Motor neuron (in vitro differentiated cells): ENCODE measurements at places on chromosomes 5 and 9. TPM values are rescaled to one million over a fixed set of nuclear protein-coding genes. Genes with fewer than 3 reads are reported as not detected.

DNA sequence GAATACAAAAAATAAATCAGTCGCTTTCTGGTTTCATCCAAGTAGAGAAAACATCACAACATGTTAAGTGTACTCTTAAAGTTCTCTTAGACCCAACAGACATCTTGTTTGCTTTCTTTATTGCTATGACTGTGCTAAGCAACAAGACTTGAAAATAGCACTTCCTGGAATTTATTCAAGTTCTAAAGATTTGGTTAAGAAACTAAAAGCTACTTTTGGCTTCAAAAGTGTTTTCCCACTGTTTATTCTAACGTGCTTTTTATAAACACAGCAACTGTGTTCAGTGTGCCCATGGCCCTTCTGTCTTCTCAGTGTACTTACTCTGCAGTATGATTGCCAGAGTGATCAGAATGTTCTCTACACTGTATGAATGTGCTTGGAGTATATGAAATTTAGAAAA lies 109.8 kb downstream of the GIN1 start:
- no peak for ATAC-seq

Gene SPAG8
- 1.5 and 1.8 TPM in 2 replicates for total RNA-seq

- no peak for ATAC-seq
Measured at GRCh38 chr9:125258160-125258785, 3.4 kb upstream of the GAPVD1 start.

DNA sequence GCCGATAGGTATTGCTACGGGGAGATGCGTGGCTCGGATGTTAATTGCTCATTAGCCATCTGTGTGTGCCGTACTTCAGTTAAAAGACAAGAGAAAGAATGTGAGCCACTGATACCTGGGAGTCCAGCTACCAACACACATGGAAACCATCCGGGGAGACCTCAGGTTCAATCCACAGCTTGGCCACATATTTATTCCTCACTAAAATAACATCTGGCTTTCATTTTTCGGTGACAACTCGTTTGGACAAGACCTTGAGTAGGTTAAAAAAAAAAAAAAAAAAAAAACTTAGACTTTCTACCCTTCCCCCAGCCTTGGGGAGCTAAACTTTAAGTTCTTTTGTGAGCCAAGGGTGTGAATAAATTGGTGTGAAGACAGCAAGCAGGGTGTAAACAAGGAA lies 84.1 kb downstream of the SLIT3 start:
- ATAC-seq = no peak

DNA sequence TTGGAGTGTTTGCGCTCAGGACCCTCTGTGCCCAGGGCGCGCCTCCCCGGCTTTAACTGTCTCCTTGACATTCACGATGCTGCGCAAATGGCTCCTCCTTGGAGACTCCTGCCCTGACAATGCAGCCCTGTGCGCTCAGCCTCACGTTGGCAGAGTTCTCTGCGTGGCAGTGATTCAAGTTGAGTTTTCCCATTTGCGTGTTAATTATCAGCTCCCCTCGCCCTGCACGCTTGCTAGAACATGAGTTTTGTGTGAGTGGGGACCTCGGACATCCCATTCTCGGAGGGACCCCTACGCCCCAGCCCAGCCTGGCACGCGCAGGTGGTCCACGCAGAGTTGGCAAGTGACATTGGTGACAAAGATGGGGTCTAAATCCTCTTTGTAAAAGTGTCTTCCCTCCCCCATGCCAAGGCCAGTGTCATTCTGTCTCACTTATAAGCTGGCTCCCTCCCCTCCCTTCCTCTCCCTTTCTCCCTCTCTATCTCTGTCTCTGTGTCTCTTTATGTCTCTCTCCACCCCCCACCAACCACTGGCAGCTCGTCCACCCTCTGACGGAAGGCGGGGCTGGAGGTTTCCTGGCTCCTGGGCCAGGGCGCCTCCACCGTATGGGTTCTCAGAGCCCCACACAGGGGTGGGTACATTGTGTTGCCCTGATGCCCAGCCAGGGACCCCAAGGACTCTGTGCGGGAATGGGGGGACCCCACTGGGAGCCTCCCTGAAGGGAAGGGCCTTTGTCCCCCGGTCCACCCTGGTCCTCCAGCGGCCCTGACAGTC lies 169.3 kb downstream of the OLFM1 start:
- no peak for ATAC-seq

GRCh38 chr5:54518146-54518817 lies 723 bp downstream of the SNX18 start:
- peak; percentile 50 for ATAC-seq

GRCh38 chr9:33472171-33472880 lies 1.4 kb downstream of the NOL6 start:
- no peak for ATAC-seq

GRCh38 chr5:149421372-149421685 lies 42.2 kb upstream of the IL17B start:
- no peak for ATAC-seq

Gene SERF1A
- total RNA-seq = 13.5 and 18.9 TPM in 2 replicates

Gene ECSCR
- total RNA-seq = not detected in 2 replicates

Gene BAAT
- 0.22 and 0.31 TPM in 2 replicates for total RNA-seq
